ENCODE measurements at places on chromosomes 13 and 19.
A peak's percentile ranks its signal among the peaks of the same experiment; 100 is the strongest.

GRCh38 chr13:38421590-38422560 lies 72.2 kb downstream of the UFM1 start:
- DNase-seq, result peak; percentile 21

DNA sequence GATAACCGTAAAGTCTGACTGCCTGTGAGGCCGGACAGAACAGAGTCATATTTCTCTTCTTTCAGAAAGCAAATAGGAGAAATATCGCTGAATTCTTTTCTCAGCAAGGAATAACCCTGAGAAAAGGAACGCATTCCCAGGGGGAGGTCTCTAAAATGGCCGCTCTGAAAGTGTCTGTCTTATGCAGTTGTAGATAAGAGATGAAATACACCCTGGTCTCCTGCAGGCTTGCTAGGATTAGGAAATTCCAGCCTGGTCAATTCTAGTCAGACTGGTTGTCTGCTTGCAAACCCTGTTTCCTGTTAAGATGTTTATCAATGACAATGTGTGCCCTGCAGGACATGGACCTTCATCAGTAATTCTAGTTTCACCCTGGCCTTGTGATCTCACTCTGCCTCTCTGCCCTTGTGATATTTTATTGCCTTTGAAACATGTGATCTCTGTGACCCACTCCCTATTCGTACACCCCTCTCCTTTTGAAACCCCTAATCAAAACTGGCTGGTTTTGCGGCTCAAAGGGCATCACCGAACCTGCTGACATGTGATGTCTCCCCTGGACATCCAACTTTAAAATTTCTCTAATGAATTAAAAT lies 934.8 kb upstream of the SPRY2 start:
- DNase-seq, result no peak

GRCh38 chr13:112824429-112824828 lies 134.6 kb downstream of the ATP11A start:
- DNase-seq, result no peak

GRCh38 chr13:98206946-98207345 lies 29.9 kb upstream of the RNF113B start:
- peak; percentile 90 for DNase-seq
